ENCODE measurements at places on chromosomes 2 and 18. TPM values are rescaled to one million over a fixed set of nuclear protein-coding genes. Genes with fewer than 3 reads are reported as not detected.

- DNase-seq, result no peak
Measured at GRCh38 chr18:8901019-8901418, 195.7 kb downstream of the MTCL1 start.

DNA sequence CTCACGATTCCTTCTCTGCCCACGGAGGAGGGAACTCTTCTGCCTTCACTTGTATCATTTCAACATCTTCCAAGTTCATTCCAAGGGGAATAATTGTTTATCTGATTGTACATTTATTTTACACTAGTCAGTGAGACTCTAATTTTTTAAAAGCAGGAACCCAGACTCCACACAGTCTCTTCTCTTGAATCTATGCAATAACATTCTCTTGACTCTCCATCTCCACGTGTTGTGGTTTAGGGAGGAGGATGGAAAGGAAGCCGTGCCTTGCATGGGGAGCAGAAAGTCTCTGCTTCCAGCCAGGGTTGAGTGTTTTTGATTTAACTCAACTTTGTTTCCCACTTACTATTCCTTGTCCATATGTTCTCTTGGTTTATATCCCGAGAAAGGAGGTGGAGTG is 131.1 kb upstream of the RIOK3 start:
- DNase-seq, result no peak

GRCh38 chr2:68943581-68944568 is 8.8 kb downstream of the GKN2 start:
- DNase-seq, result peak; percentile 94

TEKT4 gene
- polyA plus RNA-seq, result not detected

GAD1 gene
- polyA plus RNA-seq, result 4.1 TPM
